Fibroblast of skin of scalp (primary cell): ENCODE measurements at places on chromosomes 1 and 21.

DNA sequence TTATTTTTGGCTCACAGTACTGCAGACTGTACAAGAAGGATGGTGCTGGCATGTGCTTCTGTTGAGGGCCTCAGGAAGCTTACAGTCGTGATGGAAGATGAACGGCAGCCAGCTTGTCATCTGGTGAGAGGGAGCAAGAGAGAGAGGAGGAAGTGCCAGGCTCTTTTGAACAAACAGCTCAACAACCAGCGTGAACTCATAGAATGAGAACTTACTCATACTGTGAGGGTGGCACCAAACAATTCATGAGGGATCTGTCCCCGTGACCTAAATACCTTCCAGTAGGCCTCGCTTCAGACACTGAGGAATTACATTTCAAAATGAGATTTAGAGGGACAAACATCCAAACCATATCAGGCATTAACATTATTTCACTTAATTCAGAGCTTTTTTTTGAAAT, 84.7 kb downstream of the PKN2 start:
- no peak for DNase-seq

GRCh38 chr1:903721-904271, 19.9 kb upstream of the SAMD11 start:
- DNase-seq = no peak

GRCh38 chr1:154346276-154346917, 21.1 kb downstream of the ATP8B2 start:
- DNase-seq = no peak

DNA sequence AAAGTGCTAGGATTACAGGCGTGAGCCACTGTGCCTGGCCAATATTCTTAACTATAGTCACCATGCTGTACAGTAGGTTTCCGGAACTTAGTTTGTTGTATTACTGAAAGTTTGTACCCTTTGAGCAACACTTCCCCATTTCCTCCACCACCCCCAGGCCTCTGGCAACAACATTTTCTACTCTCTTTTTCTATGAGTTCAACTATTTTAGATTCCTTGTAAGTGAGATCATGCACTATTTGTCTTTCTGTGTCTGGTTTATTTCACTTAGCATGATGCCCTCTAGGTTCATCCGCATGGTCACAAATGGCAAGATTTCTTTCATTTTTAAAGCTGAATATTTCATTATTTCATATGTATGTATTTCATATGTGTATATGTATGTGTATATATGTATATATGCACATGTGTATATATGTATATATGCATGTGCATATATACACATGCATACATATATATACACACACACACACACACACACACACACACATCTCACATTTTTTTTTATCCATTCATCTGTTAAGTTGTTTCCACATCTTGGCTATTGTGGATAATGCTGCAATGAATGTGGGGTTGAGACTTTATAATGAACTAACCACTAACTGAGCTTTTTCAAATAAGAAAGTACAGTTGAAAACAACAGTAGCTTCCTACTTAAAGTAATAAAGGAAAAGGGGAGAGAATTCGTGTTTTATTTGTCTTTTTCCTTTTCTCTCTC, 256.8 kb upstream of the C1orf105 start:
- DNase-seq = peak; percentile 73

DNA sequence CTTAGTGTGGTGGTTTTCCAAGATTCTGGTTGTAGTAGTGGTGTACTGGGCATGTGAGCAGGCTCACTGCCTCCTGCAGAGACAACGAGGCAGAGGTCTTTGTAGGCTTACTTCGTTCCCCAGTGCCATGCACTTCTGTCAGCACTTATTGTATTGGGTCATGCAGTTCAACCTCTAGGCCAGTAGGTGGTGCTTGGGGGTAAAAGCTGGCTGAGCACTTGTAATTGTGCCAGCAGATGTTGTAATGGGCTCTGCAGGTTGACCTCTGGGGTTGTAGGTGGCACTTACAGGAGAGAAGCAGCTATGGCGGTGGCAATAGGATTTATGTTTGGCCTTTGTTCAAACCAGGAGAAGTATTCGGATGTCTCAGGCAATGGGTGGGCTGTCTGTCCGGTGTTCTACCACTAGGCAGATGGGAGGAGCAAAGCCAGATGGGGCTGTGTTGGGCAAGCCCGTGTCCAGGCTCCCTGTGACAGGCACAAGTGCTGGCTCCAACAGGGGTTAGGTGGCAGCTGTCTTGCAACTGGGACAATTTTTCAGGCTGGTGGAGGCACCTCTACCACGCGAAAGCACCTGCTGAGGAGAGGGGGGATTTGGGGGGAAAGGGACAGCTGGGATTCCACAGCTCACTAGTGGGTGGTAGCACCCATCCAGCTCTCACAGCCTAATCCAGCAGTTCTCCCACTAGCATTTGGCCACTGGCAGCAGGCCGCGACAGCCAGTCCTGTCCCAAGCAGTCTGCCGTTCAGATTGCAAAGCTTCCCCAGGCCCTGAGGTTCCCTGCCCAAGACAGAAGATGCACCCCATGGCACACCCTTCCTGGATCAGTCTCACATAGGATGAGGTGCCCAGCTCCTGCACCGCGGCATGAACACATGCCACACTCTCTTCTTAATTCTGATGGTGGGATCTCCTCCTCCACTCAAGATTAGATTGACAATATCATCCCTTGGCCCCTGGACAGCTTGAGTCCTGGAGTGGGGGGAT, 274.5 kb downstream of the CTH start:
- DNase-seq = peak; percentile 59
